Regular cardiac myocyte (primary cell): ENCODE measurements at places on chromosomes 7 and 10. TPM values are rescaled to one million over a fixed set of nuclear protein-coding genes. Genes with fewer than 3 reads are reported as not detected.

CHST3 gene
- 19.4 and 32.8 TPM in 2 replicates for total RNA-seq

TMEM140 gene
- 5.0 and 18.6 TPM in 2 replicates for total RNA-seq

FAM25G gene
- not detected in 2 replicates for total RNA-seq

ZC3HAV1 gene
- total RNA-seq, result 25.9 and 36.2 TPM in 2 replicates

NUTM2E gene
- under 0.01 TPM in 1 of 2 replicates, not detected in the other for total RNA-seq

GIMAP8 gene
- 0.19 and 0.28 TPM in 2 replicates for total RNA-seq

ALDH18A1 gene
- total RNA-seq, result 182 and 200 TPM in 2 replicates

STEAP1B gene
- 13.2 and 25.3 TPM in 2 replicates for total RNA-seq

TAS2R41 gene
- not detected in 2 replicates for total RNA-seq
